SK-N-MC (cell line): ENCODE measurements at places on chromosomes 12 and 14.

GRCh38 chr14:92890830-92891588 lies 31.9 kb upstream of the CHGA start:
- DNase-seq: no peak

GRCh38 chr14:67370830-67371229 lies 10.7 kb downstream of the EIF2S1 start:
- no peak for DNase-seq

- DNase-seq: peak; percentile 59
Observed at GRCh38 chr14:77459072-77459723, 1.3 kb downstream of the AHSA1 start.

DNA sequence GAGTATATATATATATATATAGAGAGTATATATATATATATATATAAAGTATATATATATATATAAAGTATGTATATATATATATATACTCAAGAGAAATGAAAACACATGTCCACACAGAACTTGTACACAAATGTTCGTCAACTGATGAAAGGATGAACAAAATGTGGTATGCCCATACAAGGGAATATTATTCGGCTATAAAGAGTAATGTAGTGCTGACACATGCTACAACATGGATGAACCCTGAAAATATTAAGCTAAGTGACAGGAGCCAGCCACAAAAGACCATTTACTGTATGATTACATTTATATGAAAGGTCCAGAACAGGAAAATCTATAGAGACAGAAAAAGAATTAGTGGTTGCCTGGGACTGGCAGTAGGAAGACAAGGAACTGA lies 19.5 kb downstream of the LIMA1 start:
- DNase-seq: no peak

GRCh38 chr12:18752280-18752920 lies 14.5 kb downstream of the CAPZA3 start:
- DNase-seq: peak; percentile 5

GRCh38 chr12:109635717-109636116 lies 62.1 kb downstream of the MVK start:
- no peak for DNase-seq

GRCh38 chr14:61188196-61188595 lies 92.9 kb downstream of the TMEM30B start:
- DNase-seq: no peak

GRCh38 chr14:99244367-99244901 lies 27.6 kb downstream of the BCL11B start:
- no peak for DNase-seq
